ENCODE measurements at places on chromosomes 7 and 10.

GRCh38 chr7:49878089-49878488, 104.7 kb downstream of the VWC2 start:
- no peak for DNase-seq

DNA sequence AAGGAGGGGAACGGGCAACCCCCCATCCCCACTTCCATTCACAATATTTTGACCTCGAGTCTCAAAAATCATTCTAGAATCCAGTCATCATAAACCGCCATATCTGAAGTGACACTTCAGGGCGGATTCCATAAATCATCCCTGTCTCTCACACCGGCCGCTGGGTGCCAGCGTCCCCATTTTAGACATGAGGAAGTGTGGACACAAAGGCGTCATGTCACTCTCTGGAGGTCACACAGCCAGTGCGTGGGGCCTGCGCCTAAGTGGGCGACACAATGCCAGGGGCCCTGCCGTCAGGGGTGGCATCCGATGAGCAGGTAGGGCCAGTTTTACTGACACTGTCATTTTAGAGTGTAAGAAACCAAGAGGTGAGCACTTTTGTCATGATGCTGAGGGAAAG, 19.5 kb downstream of the KCNH2 start:
- no peak for DNase-seq

DNA sequence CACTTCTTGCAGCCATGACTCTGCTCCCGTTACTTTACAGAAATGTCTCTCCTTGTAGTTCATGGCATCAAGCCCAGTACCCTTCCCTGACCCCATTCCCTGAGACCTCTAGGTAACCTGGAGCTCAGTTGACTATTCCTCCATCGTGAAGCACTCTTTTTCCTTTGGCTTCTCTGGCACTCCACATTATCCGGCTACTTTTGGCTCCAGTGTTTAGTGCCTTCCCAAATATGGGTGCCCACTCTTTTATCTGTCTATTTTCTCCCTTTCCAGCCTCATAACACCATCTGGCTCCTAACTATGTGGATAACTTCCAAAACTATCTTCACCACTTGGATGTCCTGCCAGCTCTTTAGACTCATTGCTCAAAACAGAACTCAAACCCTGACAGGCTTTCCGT, 744.7 kb upstream of the GALNT17 start:
- DNase-seq = no peak

- DNase-seq = no peak
Observed at GRCh38 chr7:149817301-149817771, 20.8 kb upstream of the ZNF862 start.

GRCh38 chr7:35828817-35829216, 28.0 kb downstream of the SEPTIN7 start:
- DNase-seq = no peak

DNA sequence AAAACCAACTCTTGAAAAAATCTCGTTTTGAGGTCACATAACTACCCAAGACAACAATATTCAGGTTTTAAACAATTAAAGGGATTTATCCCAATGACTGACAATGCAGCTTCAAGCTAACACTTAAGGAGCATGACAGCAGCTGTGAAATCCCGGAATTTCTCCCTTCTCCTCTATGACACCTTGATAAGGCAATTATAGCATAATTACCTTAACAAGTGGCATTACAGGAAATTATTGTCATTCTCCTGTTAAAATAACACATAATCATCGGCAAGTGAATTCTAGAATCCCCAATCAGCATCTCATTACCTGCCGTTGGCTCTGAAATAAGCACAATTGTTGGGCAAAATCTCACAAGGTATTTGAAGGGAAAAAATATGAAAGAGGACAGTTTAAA, 417.0 kb upstream of the PFKP start:
- no peak for DNase-seq

DNA sequence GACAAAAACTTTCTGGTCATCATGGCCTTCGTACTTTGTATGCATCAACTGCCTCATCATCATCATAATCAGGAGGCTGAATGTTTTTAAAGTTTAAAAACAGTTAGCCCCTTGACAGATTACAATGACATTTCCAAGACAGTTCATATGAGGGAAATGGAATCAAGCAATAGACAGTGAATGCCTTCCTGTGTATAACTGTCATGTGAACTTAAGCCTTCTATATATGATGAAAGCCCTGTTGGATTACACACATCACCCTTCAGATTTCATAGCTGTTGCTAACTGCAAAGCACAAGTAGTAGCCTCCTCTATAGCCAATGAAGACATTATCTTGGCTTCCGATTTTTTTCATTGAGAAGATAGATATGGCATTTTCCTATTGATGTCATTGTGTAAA, 154.0 kb downstream of the PLXDC2 start:
- no peak for DNase-seq

- no peak for DNase-seq
Observed at GRCh38 chr7:3196629-3197400, 104.2 kb upstream of the SDK1 start.
